ENCODE measurements at places on chromosomes 3 and 15.

DNA sequence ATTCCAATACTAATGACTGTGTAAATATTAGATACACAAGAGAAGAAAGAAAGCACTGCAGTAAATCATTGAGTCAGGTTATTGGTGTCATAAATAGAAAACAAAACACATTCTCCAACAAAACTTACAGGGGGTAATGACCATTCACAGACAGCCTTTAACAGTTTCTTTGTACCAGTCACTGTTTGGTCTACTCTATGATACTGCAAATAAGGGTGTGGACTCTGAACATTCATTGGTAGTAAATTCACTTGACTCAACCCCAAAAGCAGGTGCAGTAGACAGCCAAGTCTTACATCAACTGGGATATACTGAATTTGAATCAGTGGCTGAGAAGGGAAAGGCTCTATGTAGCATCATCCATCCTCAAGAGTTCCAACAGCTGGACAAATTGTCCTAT, 463.5 kb downstream of the FOXP1 start:
- DNase-seq: no peak

DNA sequence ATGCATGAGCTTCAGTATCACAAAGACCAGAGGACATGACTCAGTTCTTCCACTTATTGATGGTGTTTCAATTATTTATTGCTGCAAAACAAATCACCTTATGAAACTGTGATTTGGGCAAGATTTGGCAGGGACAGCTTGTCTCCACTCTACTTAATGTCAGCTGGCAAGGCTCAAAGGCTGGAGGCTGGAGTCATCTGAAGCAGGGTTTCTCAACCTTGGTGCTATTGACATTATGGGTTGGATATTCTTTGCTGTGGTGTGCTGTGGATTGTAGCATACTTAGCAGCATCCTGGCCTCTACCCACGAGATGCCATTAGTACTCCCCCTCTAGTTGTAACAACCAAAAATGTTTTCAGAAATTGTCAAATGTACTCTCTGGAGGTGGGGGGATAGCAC, 138.8 kb upstream of the PEX5L start:
- DNase-seq: no peak

DNA sequence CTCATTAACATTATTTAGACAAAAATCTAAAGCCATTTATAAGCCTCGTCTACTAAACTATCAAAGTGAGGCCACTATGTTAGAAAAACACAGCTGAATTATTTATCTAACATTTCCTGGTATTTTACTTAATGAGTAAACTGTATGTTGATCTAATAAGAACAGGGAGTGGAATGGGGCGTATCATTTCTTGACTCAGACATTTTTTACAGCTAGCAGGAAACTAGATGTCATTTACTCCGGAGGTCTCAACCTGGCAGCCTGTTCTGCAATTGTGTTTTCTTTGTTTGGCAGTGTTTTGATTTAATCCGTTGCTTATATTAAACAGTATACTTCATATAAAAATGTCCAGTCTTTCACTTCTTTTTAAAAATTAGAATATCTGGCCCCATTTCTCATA, 79.1 kb upstream of the ABI3BP start:
- no peak for DNase-seq

- DNase-seq: no peak
Measured at GRCh38 chr3:164371681-164372080, 706.6 kb downstream of the SI start.

- no peak for DNase-seq
Measured at GRCh38 chr3:43907508-43907858, 216.7 kb downstream of the ABHD5 start.

DNA sequence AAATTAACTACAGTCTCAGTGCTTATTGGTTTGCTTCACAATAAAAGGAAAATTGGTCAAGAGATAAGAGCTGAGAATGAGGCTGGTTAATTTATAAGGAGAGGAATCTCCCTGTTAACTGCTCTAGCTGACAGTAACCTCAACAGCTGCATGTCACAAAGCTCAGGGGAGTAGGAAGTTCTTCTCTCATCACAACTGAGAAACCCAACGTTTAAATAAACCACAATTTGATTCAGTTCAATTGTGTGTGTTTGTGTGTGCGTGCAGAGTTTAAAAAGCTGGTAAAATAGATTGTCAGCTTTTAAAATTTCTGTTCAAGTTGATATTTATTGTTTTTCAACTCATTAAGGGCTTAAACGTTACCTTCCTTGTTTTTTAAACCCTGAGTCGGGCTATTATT, 3.5 kb upstream of the TGFBR2 start:
- no peak for DNase-seq

- no peak for DNase-seq
Measured at GRCh38 chr3:139157161-139157932, 112.7 kb upstream of the PRR23C start.

Data from activated naive CD4-positive, alpha-beta T cell treated with anti-CD3 and anti-CD28 coated beads, Interleukin-2, amount 10 ng/mL, durations not matched to agents 7 days and 5 days (primary cell).